ENCODE measurements at places on chromosomes 1 and 21.

DNA sequence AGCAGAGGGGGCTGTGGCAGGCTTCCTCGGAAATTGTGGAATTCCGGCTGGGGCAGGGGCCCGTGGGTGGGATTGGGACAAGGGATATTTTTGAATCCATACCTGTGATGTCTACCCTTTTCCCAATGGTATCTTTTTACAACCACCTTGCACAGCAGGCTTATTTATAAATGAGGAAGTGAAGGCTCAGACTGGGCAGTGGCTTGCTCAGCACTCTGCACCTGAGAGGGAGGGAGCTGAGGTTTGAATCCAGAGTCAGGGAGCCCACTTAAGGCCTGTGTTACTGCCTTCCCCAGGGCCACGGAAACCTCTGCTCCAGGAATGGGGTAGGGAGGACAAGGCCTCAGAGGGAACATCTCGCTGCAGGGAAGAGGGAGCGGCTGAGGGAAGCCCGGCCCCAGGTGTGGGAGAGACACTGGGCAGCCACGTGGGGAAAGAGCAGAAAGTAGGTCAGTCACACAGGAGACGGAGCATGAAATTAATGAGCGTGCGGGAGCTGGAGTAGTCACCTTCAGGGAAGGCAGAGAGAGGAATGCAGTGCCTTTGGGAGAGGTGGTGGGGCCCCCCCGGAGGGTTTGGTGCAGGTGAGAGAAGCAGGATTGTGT, 35.4 kb upstream of the SCMH1 start:
- DNase-seq: no peak

- DNase-seq: no peak
These were observed 51.5 kb downstream of the DMRTA2 start for GRCh38 chr1:50371749-50372148.

- DNase-seq: no peak
These were observed 131.6 kb upstream of the ZC3H12A start for GRCh38 chr1:37342736-37343135.

DNA sequence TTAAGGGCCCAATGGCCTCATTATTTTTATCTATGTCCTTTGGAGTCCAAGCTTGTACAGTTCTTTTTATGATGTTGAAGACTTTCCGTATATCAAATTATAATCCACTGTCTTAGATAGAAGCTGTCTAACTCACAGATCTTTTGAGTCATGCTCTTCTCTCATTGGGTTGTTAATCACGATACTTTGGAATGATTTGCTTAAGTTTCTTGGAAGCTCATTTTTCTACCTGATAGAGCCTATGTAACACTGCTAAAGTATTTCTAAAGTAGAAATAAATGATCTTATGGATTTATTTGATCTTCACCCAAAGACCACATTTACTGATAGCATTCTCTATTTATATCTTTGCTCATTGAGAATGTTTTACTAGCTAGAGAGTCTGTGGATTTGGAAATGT, 1554.1 kb downstream of the PLA2G4A start:
- no peak for DNase-seq

- DNase-seq: no peak
These were observed 145.8 kb upstream of the TMPRSS15 start for GRCh38 chr21:18549214-18549905.

DNA sequence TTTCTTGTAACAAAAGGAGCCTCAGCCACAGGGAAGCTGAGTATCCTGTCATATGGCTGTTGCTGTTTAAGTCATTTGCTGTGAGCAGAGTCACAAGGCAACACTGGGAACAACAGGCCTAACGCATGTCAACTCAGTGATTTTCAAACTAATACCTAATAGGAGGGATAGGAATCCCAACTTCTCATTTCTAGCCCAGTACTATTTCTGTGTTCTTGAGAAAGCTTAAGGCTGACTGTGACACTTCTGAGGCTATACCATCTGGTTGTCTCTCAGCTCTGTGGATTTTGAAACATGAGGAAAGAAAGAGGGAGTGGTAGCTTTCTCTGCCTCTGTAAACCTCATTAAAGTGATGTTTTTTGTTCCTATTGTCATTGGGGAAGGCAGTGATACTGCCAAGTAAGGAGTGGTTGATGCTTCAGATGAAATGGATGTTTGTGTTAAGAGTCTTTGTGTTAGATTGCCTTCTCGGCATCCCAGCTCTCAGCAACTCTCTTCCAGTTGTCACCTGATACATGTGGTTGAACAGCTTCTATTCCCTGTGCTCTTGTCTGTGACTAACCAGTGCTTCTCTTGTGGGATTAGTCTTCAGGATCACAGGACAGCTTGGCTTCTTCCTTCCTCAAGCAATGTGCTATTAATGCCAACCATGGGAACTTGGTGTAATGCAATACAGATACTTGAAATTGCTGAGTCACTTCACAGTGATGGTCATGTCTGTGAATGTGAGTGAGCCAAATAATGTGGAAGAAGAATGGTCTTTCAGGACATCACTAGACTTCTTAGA, 166.8 kb upstream of the IVNS1ABP start:
- no peak for DNase-seq
